Fibroblast of skin of right quadriceps (primary cell): ENCODE measurements at places on chromosomes 7 and 10.

DNA sequence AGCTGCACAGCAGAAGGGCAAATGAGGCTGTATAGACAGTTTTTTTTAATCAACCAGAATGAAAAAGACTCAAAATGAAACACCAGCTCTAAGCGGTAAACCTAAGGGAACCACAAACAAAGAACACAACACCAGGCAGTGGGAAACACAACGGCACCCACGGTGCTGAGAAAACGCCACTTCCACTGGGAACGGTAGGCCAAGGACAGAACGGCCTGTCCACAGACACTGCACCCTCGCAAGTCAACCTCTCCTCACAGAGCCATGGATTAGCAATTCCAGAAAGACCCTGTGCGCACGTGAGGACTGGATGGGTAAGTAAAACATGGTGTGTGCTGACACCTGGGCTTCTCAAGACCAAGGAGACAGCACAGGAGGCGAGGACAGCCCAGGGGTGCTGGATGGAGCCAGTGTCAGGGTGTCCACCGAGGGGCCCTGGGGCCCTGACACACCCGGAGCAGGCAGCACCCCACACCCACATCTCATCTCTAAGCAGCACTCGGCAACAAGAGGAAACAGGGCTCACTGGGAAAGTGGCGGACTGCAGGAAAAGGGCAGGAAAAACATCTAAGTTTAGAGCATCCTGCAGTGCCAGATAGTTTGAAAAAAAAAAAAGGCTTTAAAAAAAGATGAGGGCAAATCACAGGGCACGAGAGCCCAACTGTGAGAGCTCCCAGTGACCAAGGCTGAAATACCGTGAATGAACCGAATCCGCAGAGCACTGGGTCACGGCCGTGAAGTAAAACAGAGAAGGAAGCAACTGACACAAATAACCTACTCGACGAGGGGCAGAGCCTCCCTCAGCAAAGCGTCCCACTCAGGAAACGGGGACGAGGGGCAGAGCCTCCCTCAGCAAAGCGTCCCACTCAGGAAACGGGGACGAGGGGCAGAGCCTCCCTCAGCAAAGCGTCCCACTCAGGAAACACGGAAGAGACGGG lies 120.2 kb downstream of the MAD1L1 start:
- no peak for DNase-seq

GRCh38 chr7:63012633-63013183 lies 985.9 kb upstream of the ZNF722 start:
- no peak for DNase-seq

DNA sequence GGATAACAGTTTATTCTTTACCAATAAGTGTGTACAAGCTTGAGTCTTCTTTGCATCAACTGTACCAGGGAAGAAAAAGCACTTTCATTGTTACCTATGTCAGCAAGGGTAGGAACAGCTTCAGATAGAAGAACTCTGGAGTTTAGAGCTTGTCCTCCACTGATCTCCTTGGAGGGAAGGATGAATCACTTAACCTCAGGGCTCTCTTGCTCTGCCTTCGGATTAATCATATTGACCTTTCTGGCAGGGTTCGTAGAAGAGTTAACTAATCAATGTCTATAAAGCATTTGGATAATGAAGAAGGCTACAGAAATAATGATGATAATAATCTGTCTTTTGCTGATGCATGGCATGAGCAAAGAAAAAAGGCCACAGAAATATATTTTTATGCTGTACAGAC lies 339.5 kb upstream of the TPK1 start:
- no peak for DNase-seq

DNA sequence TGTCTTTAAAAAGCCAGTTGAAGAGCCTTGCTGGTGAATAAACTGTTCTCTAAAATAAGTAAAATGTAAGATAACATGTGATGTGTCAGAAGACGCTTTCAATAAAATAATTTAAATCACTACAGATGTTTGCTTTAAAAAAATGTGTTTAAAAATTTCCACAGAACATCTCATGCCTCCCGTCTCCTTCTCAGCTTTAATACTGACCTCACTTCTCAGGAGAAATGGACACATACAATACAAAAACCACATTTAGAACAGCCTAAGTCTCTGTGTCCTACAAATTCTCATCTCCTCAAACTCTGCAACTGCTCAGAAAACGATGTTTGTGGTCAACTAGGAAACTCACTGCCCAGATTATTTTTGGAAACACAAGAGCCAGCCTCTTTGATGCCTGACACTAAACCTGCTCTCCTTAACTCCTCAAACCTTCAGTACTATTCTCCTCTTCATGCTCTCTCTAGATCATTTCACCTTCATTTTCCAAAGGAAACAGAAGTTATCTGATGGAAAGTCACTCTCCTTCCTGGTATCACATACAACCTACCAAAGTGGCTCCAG lies 120.3 kb downstream of the ZNF438 start:
- DNase-seq = no peak

- peak; percentile 11 for DNase-seq
Observed at GRCh38 chr10:23694446-23694920, 255.6 kb downstream of the OTUD1 start.

GRCh38 chr7:107693396-107693795 lies 32.8 kb downstream of the SLC26A4 start:
- no peak for DNase-seq

- no peak for DNase-seq
Observed at GRCh38 chr10:71597821-71598498, 121.6 kb downstream of the C10orf105 start.

DNA sequence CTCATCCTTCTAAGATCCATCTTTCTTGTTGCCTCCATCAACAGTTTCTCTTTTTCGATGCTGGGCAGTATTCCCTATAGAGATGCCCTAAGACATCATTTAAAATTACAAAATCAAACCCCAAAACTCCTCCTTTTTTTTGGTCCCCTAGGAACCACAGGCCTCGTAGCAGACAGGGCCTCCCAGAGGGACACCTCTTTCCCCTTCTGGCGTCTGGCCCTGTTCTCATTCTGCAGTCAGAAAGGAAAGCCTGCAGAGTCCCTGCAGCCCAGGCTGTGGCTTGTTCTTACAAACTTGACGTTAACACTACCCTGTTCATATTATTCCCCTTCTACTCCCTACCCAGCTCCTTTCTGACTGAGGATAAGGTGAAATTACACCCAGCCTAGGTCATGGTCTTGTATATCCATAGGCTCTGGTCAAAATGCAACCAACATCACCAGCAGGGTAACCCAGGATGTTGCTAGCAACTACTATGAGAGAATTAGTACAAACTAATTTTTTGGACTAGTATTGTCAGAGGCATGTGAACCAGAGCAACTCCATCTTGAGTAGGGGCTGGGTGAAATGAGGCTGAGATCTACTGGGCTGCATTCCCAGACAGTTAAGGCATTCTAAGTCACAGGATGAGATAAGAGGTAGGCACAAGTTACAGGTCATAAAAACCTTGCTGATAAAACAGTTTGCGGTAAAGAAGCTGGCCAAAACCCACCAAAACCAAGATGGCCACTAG lies 3.5 kb upstream of the EPHA1 start:
- DNase-seq = no peak

- no peak for DNase-seq
Observed at GRCh38 chr7:110186334-110186733, 904.6 kb upstream of the LRRN3 start.

- DNase-seq = no peak
Observed at GRCh38 chr7:102426268-102427018, 6.9 kb upstream of the ORAI2 start.

- no peak for DNase-seq
Observed at GRCh38 chr7:80420876-80421275, 91.0 kb downstream of the GNAT3 start.

- DNase-seq = no peak
Observed at GRCh38 chr10:131706476-131706875, 194.3 kb upstream of the PPP2R2D start.

DNA sequence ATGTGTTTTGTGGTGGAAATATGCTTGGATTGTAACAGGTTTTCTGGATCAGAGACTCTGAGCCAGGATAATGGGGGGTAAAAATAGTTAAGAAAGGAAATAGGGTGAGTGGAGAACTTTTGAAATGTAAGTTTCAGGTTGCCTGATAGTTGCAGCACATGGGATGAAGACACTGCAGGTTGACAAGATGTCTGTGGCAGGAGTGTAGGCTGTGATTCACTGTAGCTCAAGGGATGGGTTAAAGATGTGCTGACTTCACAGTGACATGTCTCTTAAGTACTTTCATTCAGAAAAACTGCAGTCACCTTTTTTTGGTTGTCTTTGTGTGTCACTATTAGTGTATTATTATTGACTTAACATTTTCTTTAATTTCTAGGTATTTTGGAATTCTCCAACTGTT lies 63.5 kb upstream of the SLC39A12 start:
- DNase-seq = no peak

GRCh38 chr7:45157653-45158401 lies at the start of gene RAMP3:
Gene RAMP3 (plus strand): TSS chr7:45157791. CDS start chr7:45157829, 38 bp downstream.
- no peak for DNase-seq

DNA sequence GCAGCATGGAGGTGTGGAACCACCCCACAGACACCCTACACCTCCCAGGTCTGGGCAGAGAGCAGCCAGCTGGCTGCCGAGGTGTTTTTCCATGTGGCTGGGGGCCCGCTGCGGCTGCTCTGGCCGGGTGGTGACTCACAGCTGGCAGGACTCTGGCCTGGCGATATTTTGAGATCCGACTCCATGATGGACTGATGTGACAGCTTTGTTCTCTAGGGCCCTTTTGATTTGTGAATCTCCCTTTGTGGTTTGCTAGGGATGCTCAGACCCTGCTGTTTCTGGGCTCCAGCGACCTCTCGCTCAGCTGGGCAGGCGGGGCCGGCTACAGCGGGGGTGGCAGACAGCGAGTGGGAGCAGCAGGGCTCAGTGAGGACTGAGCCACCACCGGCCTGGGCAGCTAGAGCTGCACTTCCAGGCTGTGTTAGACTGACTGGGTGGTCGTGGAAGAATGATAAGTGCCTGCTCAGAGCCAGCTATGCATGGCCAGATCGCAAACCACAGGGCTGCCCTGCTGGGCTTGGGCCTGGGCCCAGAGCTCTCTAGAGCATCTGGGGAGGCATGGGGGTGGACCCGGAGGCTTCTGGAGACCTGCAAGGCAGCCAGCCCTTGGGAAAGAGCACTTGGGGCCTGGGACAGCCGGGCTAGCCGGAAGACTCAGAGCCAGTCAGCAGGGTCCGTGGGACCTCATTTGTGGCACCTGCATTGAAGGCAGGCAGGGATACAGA lies 46.2 kb upstream of the GDF10 start:
- DNase-seq = no peak

DNA sequence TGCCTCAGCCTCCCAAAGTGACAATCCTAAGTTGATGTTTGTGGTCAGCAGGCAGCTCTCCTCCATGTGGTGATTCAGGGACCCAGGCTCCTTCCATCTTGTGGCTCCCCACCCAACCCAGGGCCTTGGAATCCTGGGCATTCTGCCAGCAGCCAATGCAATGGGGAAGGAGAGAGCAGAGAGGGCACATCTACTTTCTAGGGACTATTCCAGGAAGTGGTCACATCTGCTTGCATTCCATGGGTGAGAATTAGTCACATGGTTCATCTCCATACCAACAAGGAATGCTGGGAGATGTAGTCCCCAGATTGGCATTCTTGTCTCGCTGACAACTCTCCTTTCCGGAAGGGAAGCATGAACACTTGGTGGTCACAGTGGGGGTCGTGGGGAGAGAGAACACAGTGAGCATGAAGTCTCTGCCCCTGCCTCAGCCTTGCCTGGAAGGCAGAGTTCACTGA lies 9.9 kb upstream of the SRRM3 start:
- peak; percentile 46 for DNase-seq

GRCh38 chr7:73577627-73578341 lies 595 bp downstream of the TBL2 start:
- no peak for DNase-seq

DNA sequence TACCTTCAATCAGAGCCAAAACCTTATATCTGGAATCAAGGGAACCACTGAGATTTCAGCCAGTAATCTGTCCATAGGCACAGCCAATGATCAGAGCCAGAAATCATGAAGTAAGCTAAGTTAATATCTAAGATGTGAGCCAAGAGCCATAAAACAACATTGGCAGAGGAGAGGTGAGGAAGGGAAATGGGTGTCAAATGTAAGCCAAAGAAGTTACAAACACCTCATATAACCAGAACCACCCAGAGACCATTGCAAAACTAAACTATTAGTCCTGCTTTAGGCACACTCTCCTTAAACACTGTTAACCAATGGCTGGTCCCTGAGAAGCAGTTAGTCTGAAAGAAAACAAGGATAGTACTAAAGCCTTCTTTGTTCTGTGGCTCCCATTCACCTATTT lies 173.1 kb downstream of the HPSE2 start:
- DNase-seq = no peak

DNA sequence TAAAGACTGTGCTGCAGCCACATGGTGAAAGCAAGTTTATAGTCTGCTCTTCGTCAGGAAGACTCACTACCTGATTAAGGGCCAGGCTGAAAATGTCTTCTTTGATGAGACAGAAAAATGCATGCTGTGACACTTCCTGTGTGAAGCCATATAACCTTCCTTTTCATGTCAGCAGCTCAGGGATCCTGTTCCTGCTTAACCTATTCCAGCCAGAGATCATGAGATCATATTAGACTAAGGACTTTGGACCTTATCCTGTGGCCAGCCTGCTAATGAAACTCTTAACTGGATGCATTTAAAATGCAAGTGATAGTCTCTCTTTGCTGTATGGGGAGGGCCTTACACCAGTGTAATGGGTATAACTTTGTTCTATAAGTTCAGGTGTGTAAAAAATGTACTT lies 165.2 kb downstream of the PTEN start:
- no peak for DNase-seq

DNA sequence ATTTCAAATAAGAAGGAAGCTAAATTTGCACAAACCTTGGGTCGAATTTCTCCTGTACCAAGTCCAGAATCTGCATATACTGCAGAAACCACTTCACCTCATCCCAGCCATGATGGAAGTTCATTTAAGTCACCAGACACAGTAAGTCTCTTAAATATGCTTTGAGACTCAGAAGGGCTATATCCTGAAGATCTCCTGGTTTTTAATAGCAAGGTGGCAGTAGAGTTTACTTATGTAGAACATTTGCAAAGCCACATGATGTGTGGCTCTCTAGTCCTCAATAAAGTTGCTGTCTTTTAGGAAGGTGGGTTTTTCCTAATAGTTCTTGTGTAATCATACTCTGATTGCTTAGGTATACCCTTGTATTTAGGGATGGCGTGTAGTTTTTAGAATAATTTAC lies 8.7 kb downstream of the DBF4 start:
- DNase-seq = no peak

DNA sequence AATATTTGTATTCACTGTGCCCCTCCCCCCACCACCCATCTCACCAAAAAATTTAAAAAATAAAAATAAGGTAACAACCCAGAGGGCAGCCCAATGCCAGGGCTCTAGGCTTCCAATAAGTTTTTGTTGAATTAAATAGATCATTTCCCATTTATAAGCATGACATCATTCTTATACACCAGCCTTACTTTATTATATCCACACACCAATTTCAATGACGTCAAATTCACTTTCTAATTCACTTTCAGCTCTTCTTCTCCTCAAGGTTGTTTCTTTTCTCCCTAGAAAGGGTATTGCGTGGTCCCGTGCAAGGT lies 1.2 kb upstream of the DKK1 start:
- DNase-seq = peak; percentile 7

GRCh38 chr10:17085011-17085725 lies 44.4 kb downstream of the CUBN start:
- DNase-seq = peak; percentile 51

- DNase-seq = no peak
Observed at GRCh38 chr7:105122619-105123018, 108.6 kb downstream of the KMT2E start.

GRCh38 chr7:108016841-108017775 lies 14.1 kb upstream of the LAMB1 start:
- peak; percentile 64 for DNase-seq
